Stimulated activated CD4-positive, alpha-beta T cell treated with anti-CD3 and anti-CD28 coated beads, Interleukin-1b, Interleukin-23, amount 100 ng/mL, for 4 hours (primary cell): ENCODE measurements at places on chromosomes 4 and X.

- DNase-seq, result no peak
Measured at GRCh38 chr4:84492290-84492689, 6.8 kb downstream of the NKX6-1 start.

DNA sequence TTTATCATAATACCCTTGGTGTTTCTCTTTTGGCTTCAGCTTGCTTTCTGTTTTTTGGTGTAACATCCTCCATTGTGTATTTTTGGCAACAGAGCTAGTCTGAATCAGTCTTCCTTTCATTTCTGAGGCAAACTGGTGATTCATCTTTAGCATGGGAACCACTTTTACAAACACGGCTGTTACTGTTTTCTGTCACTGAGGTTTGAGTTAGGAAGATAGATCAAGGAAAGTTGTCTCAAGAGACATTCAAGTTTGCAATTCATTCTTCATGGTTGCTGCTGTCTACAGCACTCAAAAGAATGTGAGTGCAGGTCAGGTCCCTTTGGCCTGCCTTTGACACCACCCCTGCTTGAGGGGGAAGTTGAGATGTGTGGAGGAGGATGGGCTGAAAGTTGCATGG lies 36.3 kb downstream of the IL21 start:
- no peak for DNase-seq

- DNase-seq, result no peak
Measured at GRCh38 chr4:48683784-48684666, 96.1 kb downstream of the FRYL start.

GRCh38 chrX:25519258-25519657 lies 503.5 kb upstream of the ARX start:
- DNase-seq, result no peak

DNA sequence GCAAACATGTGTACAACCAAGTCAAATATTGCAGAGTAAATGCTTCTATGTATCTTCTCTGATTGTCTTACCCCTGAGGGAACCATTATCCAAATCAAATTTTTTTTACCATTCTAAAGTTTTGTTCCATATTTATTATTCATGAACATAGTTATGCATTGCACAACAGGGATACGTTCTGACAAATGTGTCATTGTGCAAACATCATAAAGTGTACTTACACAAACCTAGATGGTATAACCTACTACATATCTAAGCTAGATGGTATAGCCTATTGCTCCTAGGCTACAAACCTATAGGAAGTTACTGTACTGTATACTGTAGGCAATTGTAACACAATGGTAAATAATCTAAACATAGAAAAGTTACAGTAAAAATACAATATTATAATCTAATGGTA lies 23.4 kb downstream of the BEX3 start:
- no peak for DNase-seq

DNA sequence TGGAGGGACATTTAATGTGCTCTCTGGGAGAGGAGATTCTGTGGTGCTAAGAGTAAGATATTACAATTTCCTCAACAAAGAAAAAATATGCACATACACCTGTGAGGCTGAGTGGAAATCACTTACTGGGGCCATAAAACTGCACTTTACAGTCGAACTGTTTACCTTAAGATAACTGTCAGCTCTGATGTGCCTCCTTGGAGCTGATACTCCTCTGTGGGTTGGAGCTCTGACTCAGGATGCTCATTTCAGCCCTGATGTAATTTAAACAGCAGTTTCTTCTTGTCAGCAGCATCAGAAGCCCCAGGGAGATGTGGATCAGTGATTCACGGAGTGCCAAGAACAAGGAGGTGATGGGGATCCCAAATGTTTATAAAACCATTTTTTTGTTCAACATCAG lies 241.9 kb upstream of the SFRP2 start:
- no peak for DNase-seq

DNA sequence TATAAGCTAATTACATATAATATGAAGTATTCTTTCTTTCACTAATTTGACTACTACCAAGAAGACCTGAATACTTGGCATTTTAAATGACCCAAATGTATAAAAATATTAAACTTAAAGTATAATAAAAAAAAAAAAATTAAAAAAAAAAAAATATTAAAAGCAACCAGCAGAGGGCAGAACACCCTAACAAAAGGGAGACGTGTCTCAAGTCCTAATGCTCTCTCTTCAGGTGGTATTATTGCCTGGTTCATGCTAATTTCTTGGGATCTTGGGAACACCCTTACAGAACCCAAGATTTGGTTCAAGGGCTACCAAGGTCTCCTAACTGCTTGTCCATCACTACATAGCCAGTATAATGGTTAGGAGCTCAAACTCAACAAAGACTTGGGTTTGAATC lies 754.8 kb downstream of the RAB28 start:
- no peak for DNase-seq

GRCh38 chr4:80161413-80162058 lies 35.8 kb upstream of the PRDM8 start:
- no peak for DNase-seq

- DNase-seq, result no peak
Measured at GRCh38 chrX:19535476-19535875, 20.2 kb upstream of the MAP3K15 start.

GRCh38 chrX:139324756-139325155 lies 205.8 kb upstream of the F9 start:
- no peak for DNase-seq

GRCh38 chr4:67393699-67394281 lies 151.5 kb downstream of the CENPC start:
- DNase-seq, result no peak

GRCh38 chr4:140047786-140048185 lies 106.2 kb downstream of the MAML3 start:
- DNase-seq, result no peak
